ENCODE measurements at places on chromosomes 12 and 14.

DNA sequence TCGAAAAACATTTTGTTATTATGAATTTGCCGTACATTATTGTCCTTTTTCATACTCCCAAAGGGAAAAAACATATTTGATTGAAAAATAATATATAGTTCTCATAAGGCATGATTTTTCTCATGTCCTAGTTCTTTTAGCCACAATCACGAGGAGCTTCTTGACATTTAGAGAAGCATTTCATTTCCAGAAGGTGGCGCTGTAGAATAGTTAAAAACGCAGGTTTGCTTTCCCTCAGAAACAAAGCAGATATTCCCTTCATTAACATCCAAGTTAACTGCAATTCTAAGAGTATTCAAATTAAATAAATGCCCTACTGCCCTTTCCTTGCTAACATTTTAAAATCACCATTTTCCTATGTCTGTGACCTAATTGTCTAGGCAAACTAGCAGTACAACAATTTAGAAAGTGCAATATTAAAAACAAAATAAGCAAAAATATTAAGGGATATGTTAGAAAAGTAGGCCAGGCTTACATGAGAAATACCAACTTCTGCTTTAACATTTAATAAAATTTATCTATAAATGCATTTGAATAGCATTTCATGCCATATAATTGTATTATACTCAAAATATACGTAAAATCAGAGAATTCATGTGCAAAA, 10.9 kb upstream of the PIK3C2G start:
- H3K4me1 ChIP-seq: no peaks in the 10 kb centered on the region
- no peaks in the 10 kb centered on the region for H3K36me3 ChIP-seq
- DNase-seq: no peak
- no peak overlapping the region for H3K27ac ChIP-seq
- no peak overlapping the region for H3K4me3 ChIP-seq
- H3K27me3 ChIP-seq: no peaks in the 10 kb centered on the region

- peaks cover 3% of the 10 kb centered on the region for H3K36me3 ChIP-seq
- no peaks in the 10 kb centered on the region for H3K4me1 ChIP-seq
- no peak for DNase-seq
- H3K4me3 ChIP-seq: no peak overlapping the region
Measured at GRCh38 chr14:37622231-37622923, 26.9 kb downstream of the TTC6 start.

DNA sequence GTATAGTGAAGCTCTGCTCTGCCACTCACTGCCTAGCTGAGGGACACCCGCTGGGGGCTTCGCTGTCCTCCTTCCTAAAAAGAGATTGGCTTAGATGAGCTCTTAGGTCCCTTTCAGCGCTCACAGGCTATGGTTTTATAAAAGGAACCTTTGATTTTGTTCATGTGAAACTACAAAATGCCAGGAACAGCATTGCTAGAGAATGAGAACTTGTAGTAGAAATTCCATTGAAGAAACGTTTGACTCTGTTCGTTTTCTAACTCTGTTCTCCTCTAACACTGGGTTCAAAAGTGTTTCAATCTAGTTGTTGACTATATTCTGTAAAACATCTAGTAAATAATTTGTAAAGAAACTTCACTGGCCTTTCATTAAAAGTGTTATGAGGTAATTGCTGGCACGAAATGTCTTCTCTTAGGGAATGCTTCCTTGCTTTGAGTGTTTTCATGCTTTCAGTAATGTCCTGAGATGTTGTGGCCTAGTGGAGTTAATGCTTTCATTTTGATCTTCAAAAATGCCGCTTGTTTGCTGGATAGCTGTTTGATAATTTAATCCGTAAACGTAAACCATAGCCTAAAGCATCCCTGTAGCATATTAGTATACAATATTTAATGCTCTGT, 1.6 kb downstream of the MARK3 start:
- H3K36me3 ChIP-seq: no peaks in the 10 kb centered on the region
- H3K27me3 ChIP-seq: peaks cover 7% of the 10 kb centered on the region
- H3K27ac ChIP-seq: peak overlapping the region; percentile 98
- peaks cover 48% of the 10 kb centered on the region for H3K4me1 ChIP-seq
- DNase-seq: no peak

- H3K27me3 ChIP-seq: peaks cover 15% of the 10 kb centered on the region
- no peak overlapping the region for H3K4me3 ChIP-seq
- no peaks in the 10 kb centered on the region for H3K4me1 ChIP-seq
- no peaks in the 10 kb centered on the region for H3K36me3 ChIP-seq
Measured at GRCh38 chr14:56036353-56036752, 81.9 kb upstream of the PELI2 start.

DNA sequence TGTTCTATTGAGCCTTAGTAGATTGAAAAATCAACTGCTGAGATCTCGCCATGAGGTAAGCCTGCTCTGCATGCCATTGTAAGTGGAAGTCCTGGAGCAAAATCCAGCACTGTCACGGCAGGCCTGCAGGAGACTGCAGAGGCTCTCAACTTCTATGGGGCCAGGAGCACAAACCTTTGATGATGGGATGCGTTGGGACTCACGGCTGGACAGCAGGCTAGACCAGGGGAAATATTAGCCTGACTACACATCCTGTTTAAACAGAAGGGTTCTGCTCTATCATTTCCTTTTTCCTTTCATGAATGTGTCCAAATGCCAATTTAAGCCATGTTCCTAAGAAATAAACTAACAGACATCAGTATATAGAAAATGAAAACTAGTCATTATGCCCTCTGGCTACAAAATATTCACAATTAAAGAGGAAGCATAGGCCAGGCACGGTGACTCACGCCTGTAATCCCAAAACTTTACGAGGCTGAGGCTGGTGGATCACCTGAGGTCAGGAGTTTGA, 33.9 kb upstream of the RASSF8 start:
- peaks cover 4% of the 10 kb centered on the region for H3K27me3 ChIP-seq
- no peak overlapping the region for H3K4me3 ChIP-seq
- no peak overlapping the region for H3K27ac ChIP-seq
- DNase-seq: no peak
- H3K4me1 ChIP-seq: no peaks in the 10 kb centered on the region
- no peaks in the 10 kb centered on the region for H3K36me3 ChIP-seq

GRCh38 chr12:11651381-11651780, 1.9 kb downstream of the ETV6 start:
- peaks cover 32% of the 10 kb centered on the region for H3K4me1 ChIP-seq
- peaks cover 7% of the 10 kb centered on the region for H3K36me3 ChIP-seq
- H3K27ac ChIP-seq: peak overlapping the region; percentile 97
- peak overlapping the region; percentile 89 for H3K4me3 ChIP-seq
- no peaks in the 10 kb centered on the region for H3K27me3 ChIP-seq

DNA sequence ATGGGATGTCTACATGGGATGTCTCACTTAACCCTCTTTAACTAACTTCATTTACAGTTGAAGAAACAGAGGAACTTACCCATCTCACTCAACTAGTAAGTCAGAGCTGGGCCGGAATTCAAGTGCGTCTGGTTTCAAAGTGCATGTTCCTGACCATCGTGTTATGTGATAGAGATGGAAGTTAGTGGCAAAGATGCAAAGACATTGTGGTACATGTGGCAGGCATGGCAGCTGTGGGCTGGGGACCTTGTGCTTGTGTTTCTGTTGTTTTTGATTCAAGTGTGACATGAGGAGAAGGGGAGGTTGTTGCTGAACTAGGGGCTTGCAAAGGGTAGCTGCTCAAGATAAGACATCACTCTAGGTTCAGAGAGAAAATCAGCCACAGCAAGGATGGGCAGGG, 2.3 kb upstream of the KRT74 start:
- H3K27me3 ChIP-seq: peaks cover 14% of the 10 kb centered on the region
- no peak overlapping the region for H3K27ac ChIP-seq
- H3K4me3 ChIP-seq: no peak overlapping the region

GRCh38 chr12:118747771-118748170, 233.6 kb upstream of the SRRM4 start:
- no peaks in the 10 kb centered on the region for H3K4me1 ChIP-seq
- H3K36me3 ChIP-seq: no peaks in the 10 kb centered on the region
- no peak overlapping the region for H3K27ac ChIP-seq
- DNase-seq: no peak

GRCh38 chr12:13834241-13834640, 147.2 kb downstream of the GRIN2B start:
- H3K27me3 ChIP-seq: peaks cover 20% of the 10 kb centered on the region
- DNase-seq: no peak
- H3K36me3 ChIP-seq: no peaks in the 10 kb centered on the region
- no peak overlapping the region for H3K4me3 ChIP-seq
- no peak overlapping the region for H3K27ac ChIP-seq

GRCh38 chr12:100576331-100577036, 3.0 kb downstream of the GAS2L3 start:
- H3K27me3 ChIP-seq: peaks cover 10% of the 10 kb centered on the region
- no peak for DNase-seq
- H3K36me3 ChIP-seq: no peaks in the 10 kb centered on the region
- no peak overlapping the region for H3K27ac ChIP-seq
- H3K4me3 ChIP-seq: no peak overlapping the region

GRCh38 chr12:15732341-15733061, 56.7 kb downstream of the EPS8 start:
- no peak overlapping the region for H3K4me3 ChIP-seq
- no peaks in the 10 kb centered on the region for H3K36me3 ChIP-seq
- no peaks in the 10 kb centered on the region for H3K4me1 ChIP-seq
- H3K27me3 ChIP-seq: peaks cover 6% of the 10 kb centered on the region
- H3K27ac ChIP-seq: no peak overlapping the region

- DNase-seq: no peak
- no peak overlapping the region for H3K4me3 ChIP-seq
- no peaks in the 10 kb centered on the region for H3K27me3 ChIP-seq
- no peak overlapping the region for H3K27ac ChIP-seq
- peaks cover 32% of the 10 kb centered on the region for H3K36me3 ChIP-seq
Measured at GRCh38 chr12:95066091-95066855, 7.1 kb downstream of the NR2C1 start.

- peak overlapping the region; percentile 39 for H3K27ac ChIP-seq
- no peak for DNase-seq
- no peak overlapping the region for H3K4me3 ChIP-seq
- no peaks in the 10 kb centered on the region for H3K27me3 ChIP-seq
- H3K36me3 ChIP-seq: peaks cover 19% of the 10 kb centered on the region
Measured at GRCh38 chr12:112928978-112929377, 9.3 kb upstream of the OAS3 start.

- no peaks in the 10 kb centered on the region for H3K36me3 ChIP-seq
- no peak overlapping the region for H3K4me3 ChIP-seq
- no peak for DNase-seq
- no peaks in the 10 kb centered on the region for H3K27me3 ChIP-seq
Measured at GRCh38 chr12:27572486-27573255, 48.7 kb downstream of the PPFIBP1 start.

GRCh38 chr12:122527478-122527944, 462 bp downstream of the KNTC1 start:
- no peak for DNase-seq
- no peak overlapping the region for H3K27ac ChIP-seq
- H3K27me3 ChIP-seq: no peaks in the 10 kb centered on the region
- H3K4me3 ChIP-seq: no peak overlapping the region

DNA sequence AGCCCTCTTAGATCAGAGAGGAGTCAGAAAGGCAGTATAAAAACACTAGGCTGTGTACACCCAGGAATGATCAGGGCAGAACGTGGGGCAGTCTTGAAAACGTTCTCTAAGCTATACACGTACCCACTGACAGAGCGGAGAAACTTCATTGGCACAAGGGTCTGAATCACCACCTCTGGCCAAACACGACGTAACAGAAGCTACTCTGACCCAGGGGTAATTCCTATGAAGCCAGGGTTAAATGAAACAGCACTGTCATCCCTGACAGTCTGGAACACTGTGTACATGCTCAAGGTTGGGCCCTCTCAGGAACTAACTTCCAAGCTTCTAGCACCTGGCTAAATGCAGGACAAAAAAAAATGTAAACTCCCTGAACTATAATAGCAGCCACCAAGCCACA, 38.4 kb downstream of the PARP11 start:
- peaks cover 11% of the 10 kb centered on the region for H3K36me3 ChIP-seq
- H3K27me3 ChIP-seq: no peaks in the 10 kb centered on the region
- H3K27ac ChIP-seq: no peak overlapping the region
- DNase-seq: no peak
- peaks cover 53% of the 10 kb centered on the region for H3K4me1 ChIP-seq
- no peak overlapping the region for H3K4me3 ChIP-seq

DNA sequence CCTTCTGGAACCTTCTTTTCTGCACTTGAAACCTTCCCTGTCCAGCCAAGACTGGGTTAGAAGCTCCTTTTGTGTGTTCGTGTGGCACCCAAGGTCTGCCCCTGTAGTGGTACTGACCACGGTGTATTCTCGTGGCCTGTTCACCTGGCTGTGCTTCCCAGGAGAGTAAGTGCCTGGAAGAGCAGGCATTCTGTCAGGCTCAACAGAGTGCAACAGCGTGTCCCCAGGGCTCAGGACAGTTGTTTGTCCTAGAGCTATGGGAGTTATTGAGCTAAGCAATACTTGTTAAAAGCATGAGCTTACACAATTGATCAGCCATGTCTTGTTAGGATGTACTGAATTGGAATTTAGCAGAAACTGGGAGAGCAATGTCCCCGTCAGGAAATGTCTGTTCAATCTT, 12.9 kb upstream of the SLC38A2 start:
- DNase-seq: no peak
- H3K27me3 ChIP-seq: no peaks in the 10 kb centered on the region
- peak overlapping the region; percentile 9 for H3K27ac ChIP-seq
- no peak overlapping the region for H3K4me3 ChIP-seq
- H3K36me3 ChIP-seq: no peaks in the 10 kb centered on the region

DNA sequence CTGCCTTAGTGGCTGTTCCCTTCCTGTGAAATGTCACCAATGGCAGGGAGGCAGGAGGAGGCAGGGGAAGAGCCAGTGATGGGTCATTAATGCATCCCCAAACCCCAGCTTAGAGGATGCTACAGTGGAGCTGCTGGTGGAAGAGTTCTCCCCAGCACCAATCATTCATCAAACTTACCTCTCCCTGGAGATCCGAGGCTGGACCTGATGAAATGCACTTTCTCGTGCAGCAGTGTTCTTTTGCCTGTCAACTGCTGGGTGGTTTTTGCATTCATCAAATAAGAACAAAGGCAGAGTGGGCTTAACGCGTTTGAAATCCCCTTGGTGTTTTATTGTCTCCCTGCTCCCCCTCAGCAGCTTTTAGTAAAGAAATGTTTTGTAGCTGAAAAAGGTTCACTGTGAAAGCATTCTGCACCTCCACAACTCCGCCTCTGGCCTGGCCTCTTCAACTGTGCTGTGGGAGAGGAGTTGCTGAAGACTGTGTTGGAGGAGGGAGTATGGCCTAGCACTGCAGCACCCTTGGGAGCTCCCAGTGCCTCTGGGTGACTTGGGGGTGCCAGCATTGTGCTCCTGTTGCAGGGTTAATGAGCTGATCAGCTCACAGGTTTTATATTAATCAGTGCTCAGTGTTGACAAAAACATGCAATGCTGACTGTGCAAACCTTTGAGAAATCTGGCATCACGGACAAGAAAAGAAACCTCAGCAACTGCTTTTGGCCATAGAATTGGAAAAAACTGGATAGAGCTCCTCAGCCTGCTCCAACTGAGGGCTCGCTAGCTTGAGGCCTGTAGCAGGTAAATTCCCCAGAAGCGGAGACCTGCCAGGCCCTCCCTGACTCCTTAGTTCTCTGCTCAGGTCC, 14.4 kb downstream of the TSPAN9 start:
- H3K36me3 ChIP-seq: no peaks in the 10 kb centered on the region
- H3K27me3 ChIP-seq: no peaks in the 10 kb centered on the region
- H3K27ac ChIP-seq: no peak overlapping the region
- no peaks in the 10 kb centered on the region for H3K4me1 ChIP-seq
- DNase-seq: no peak
- no peak overlapping the region for H3K4me3 ChIP-seq
